ENCODE measurements at places on chromosomes 2 and 18. TPM values are rescaled to one million over a fixed set of nuclear protein-coding genes. Genes with fewer than 3 reads are reported as not detected.

ACMSD gene
- total RNA-seq: not detected

UGT1A10 gene
- not detected for total RNA-seq

COL4A4 gene
- 0.13 TPM for total RNA-seq

GPAT2 gene
- total RNA-seq: not detected

MYO5B gene
- total RNA-seq: 0.31 TPM

ANKRD36 gene
- total RNA-seq: 17.6 TPM

RAB6C gene
- total RNA-seq: 0.13 TPM

GREB1L gene
- total RNA-seq: 11.0 TPM

SMC6 gene
- total RNA-seq: 43.8 TPM

ANKRD29 gene
- 0.67 TPM for total RNA-seq

ADRA2B gene
- total RNA-seq: 0.28 TPM

SLC16A14 gene
- total RNA-seq: 3.2 TPM

TGFA gene
- 1.7 TPM for total RNA-seq

CD207 gene
- total RNA-seq: not detected

EIPR1 gene
- 26.7 TPM for total RNA-seq

LIMS3 gene
- total RNA-seq: 2.6 TPM

KLHL30 gene
- 0.26 TPM for total RNA-seq

ZNF396 gene
- total RNA-seq: 2.8 TPM

GCG gene
- 0.31 TPM for total RNA-seq

SCG2 gene
- 1.7 TPM for total RNA-seq

CABYR gene
- 29.4 TPM for total RNA-seq

CAPN10 gene
- total RNA-seq: 38.6 TPM

HOXD13 gene
- not detected for total RNA-seq

PXDN gene
- 2.5 TPM for total RNA-seq

SRD5A2 gene
- total RNA-seq: not detected

NDC80 gene
- total RNA-seq: 36.0 TPM

POTEI gene
- 0.92 TPM for total RNA-seq

ABCG5 gene
- 0.05 TPM for total RNA-seq

LINC00305 gene
- total RNA-seq: not detected

NAT8 gene
- not detected for total RNA-seq

HSBP1L1 gene
- 45.4 TPM for total RNA-seq

ALPG gene
- total RNA-seq: 65.3 TPM

UGT1A4 gene
- not detected for total RNA-seq

TLX2 gene
- not detected for total RNA-seq

DNAH7 gene
- 0.98 TPM for total RNA-seq

CPO gene
- total RNA-seq: not detected

ADCYAP1 gene
- not detected for total RNA-seq

POTEF gene
- 7.2 TPM for total RNA-seq

PDIA6 gene
- 271 TPM for total RNA-seq

SULT1C2 gene
- total RNA-seq: 0.31 TPM

MPV17 gene
- 89.5 TPM for total RNA-seq

DLX2 gene
- total RNA-seq: 4.4 TPM

EGR4 gene
- 0.08 TPM for total RNA-seq

PAIP2B gene
- total RNA-seq: 1.4 TPM

CACNB4 gene
- 1.7 TPM for total RNA-seq

TEKT4 gene
- total RNA-seq: 0.26 TPM

MAL gene
- 1.3 TPM for total RNA-seq

TMEM17 gene
- 4.1 TPM for total RNA-seq

STPG4 gene
- 0.36 TPM for total RNA-seq

DTYMK gene
- total RNA-seq: 122 TPM

PROKR1 gene
- not detected for total RNA-seq

FARSB gene
- total RNA-seq: 31.6 TPM

CCDC148 gene
- 0.92 TPM for total RNA-seq

PLCD4 gene
- total RNA-seq: 12.9 TPM

POLR1A gene
- 62.6 TPM for total RNA-seq

Data from Panc1 (cell line).